ENCODE measurements at places on chromosomes 2 and 18. TPM values are rescaled to one million over a fixed set of nuclear protein-coding genes. Genes with fewer than 3 reads are reported as not detected.

The CSRNP3 gene
- total RNA-seq: 214 TPM

The ARHGEF33 gene
- total RNA-seq: 2.4 TPM

The ST6GAL2 gene
- total RNA-seq: 144 TPM

The ZNF521 gene
- 17.1 TPM for total RNA-seq

The SCN2A gene
- total RNA-seq: 160 TPM

The CFAP221 gene
- total RNA-seq: 7.3 TPM

- peak; percentile 7 for DNase-seq
These were observed 417.7 kb upstream of the SLC14A2 start for GRCh38 chr18:45197526-45197970.

GRCh38 chr2:241009601-241010530 lies 11.4 kb downstream of the SNED1 start:
- DNase-seq: peak; percentile 66

The SERPINB7 gene
- not detected for total RNA-seq

The MC4R gene
- total RNA-seq: 3.3 TPM

DNA sequence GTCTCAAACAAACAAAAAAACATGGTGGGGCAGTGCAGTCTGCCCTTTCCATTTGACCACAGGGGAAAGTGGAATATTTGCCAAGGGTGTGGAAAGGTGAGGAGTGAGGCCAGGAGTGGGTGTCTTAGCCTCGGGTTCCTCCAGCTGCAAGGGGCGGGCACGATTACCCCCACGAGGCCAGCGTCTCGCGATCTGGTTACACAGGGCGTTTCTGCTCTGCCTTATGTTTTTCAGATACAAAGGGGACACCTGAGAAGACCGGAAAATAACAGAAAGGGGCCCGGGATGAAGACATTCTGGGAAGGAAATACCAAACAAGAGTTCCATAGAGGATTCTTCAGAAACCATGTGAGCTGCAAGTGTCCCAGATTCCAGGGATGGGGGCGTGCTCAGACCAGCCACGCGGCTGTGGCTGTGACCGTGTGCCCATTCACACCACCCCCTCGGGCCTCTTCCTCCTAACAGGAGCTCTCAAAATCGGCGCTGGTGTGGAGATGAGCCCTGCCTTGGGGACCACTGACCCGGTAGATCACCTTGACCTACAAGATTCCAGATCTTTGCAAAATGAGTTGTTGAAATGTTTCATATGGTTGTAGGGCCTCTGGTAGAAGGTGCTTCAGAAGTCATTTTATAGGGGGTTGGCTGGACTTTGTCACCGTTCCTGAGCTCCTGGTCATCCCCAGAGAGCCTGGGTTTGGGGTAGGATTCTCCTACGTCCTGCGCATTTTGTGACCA lies 34.2 kb downstream of the FAM178B start:
- DNase-seq: no peak

The SLC4A5 gene
- total RNA-seq: 1.2 TPM

DNA sequence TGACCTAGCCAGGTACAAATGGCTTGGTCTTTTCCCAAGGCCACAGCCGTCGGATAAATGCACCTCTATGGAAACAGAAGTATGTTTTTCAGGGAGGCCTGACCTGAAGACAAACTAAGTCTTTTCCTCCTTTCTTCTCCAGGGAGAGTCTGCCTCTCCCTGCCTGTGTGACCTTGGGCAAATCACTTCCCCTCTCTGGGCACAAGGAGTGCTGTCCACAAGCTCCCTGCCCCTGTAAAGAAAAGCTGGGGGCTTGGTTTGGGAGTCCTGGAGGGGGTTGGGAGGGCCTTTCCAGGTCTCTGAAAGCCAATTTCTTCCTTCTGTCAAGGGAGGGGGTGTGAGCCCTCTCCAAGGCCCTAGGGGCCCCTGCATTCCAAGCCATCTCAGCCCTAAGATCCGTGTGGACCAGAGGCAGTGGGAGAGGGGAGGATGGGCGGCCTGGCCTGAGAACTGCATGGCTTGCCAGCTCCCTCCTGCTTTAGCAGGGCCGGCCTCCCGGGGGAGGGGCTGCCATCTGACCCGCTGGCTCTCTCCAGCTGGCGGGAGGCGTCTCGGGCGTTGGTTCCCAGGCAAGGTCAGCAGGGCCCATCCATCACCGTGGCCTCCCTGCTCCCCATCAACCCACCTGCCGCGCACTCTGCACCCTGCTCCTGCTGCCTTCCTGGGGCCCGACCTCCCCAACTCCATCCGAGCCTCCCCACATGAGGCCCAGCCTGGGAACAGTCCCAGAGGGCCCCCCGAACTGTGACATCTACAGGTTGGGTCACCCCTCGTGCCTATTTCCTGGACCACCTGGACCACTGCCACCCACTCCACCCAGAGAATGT lies 61.4 kb downstream of the SMAD7 start:
- peak; percentile 65 for DNase-seq

DNA sequence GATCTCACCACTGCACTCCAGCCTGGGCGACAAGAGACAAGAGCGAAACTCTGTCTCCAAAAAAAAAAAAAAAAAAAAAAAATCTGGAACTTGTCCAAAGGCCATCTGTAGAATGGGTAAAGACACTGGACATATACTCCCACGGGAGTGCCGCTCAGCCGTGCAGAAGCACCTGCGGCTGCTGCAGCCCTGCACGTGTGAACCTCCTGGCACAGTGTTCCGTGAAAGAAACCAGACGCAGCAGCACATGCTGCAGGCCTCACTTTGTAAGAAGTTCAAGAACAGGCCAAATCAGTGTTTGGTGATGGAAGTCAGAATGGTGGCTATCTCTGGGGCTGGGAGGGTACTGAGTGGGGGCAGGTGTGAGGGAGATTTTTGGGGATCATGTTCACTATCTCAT lies 6.5 kb downstream of the CHRND start:
- DNase-seq: no peak

The UXS1 gene
- total RNA-seq: 70.1 TPM

The SFT2D3 gene
- 10.2 TPM for total RNA-seq

- no peak for DNase-seq
These were observed 111.5 kb downstream of the MGAT5 start for GRCh38 chr2:134365356-134365755.

DNA sequence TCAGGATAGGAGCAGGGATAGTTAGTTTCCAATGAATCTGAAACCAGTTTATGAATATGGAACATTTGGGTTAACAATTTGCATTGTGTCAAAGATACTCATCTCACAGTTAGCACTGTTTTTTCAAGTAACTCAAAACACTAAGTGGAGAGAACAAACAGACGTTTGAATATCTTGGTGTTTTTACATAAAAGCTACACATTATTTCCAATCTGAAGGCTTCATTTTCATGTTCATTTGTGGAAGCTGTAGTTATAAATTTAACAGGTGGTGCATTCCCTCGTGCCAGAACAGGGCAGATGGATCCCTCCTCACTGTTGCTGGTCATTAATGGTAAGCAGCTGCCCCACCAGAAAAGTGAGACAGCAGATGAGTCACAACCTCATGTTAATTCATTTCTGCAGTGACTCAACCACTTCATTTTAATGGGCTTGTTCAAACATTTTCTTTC lies 286.9 kb downstream of the TMX3 start:
- DNase-seq: no peak

- no peak for DNase-seq
These were observed 60.9 kb upstream of the TFCP2L1 start for GRCh38 chr2:121345887-121346286.

The NYAP2 gene
- total RNA-seq: 14.3 TPM

DNA sequence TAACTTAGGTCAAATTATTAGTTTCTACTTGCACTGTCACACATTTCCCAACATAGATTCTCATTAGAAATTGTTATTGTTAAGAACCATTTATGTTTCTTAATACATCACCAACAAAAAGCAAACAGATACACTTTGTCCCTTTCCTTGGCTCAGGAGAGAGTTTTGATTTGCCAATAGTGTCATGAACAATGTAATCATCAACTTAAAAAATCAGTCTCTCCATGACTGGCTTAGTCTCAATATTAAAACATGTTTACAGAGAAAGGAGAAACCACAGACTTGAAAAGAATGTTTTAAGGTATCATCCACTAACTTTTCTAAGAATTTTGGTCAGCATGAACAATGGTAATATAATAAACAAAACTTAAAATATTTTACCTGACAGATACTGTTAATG lies 416.5 kb upstream of the KCNH7 start:
- DNase-seq: no peak

- DNase-seq: no peak
These were observed 3.1 kb upstream of the SNED1 start for GRCh38 chr2:240995041-240996021.

- no peak for DNase-seq
These were observed 28.0 kb upstream of the MGAT5 start for GRCh38 chr2:134225841-134226240.

The PLCD4 gene
- 1.2 TPM for total RNA-seq

- peak; percentile 13 for DNase-seq
These were observed 114.1 kb downstream of the BCL11A start for GRCh38 chr2:60439219-60439974.

DNA sequence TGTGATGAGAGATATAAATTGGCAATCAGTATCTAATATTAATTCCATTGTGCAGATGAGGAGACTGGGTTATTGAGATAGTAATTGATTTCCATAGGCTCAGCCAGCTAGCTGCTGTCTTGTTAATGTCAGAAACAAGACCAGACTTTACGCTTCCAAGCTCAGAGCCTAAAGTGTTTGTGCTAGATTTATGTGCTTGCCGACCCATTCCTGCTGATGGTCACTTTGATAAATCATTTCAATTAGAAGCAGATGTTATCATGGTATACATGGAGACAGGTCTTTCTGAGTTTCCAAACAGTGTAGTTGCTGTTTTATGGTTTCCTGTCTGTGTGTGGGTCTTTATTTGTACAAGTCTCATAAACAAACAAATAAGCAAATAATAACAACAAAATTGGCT lies 92.8 kb downstream of the AQP4 start:
- DNase-seq: no peak

DNA sequence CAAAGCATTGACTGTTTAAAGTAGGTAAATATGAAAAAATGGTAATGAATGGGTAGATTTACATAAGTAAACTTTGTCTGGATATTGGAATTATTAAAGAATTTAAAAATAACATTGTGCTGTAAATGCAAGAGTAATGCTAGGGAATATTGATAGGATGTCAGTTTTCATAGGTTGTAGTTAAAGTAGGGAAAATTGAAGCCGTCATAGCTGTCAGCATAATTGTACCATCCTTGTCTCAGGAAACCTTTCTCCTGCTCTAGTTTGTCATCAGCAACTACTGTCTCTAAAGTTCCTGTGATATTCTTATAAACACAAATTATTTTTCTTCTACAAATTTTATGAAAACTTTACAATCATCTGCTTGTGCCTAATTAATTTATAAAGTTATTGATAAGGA lies 10.1 kb upstream of the SPAG16 start:
- DNase-seq: no peak

The PSMA8 gene
- total RNA-seq: not detected

The GPC1 gene
- 38.7 TPM for total RNA-seq

The CYS1 gene
- total RNA-seq: 0.82 TPM

GRCh38 chr2:197011801-197012641 lies 85.5 kb upstream of the PGAP1 start:
- peak; percentile 62 for DNase-seq

The SIX3 gene
- 1.2 TPM for total RNA-seq

GRCh38 chr2:105683011-105683492 lies 61.7 kb upstream of the NCK2 start:
- no peak for DNase-seq

DNA sequence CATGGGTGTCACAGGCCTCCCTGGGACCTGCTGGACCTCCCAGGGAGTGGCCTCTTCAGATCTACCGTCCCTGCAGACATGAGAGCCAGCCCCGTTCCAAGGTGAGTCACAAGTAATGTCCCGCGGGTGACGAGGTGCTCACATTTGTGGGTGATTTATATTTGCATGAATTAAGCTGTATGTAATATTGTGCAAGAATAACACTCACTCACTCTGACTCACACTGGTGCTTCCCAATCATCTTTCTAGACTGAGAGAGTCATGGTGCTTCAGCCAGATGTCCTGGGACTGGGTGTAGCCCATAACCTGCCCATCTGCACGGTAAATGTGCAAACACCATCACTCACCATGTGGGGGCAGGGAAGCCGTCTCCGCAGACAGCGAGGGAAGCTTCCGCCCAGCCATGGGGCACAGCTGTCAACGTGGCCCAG lies 347.5 kb upstream of the SALL3 start:
- no peak for DNase-seq

DNA sequence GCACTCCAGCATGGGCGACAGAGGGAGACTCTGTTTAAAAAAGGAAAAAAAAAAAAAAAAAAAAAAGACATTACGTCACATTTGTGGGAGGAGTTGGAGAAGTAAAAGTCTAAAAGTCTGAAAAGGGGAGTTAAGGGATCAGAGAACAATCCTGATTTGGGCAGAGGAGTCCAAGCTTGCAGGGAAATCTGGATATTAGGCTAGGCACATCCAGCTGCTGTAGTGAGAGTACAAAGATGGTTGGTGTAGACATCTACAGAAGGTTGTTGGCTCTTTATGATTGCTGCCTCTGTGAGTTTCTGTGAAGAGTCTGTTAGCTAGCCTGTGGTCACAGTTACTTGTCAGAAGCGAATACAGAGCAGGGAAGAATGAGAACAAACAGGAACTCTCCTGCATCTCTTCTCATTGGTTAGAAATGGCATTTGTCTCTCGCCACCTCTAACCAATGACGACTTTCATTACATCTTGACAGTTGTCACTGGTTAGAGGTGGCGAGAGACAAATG lies 3.3 kb upstream of the OSBPL6 start:
- DNase-seq: no peak

The CDH19 gene
- total RNA-seq: under 0.01 TPM

DNA sequence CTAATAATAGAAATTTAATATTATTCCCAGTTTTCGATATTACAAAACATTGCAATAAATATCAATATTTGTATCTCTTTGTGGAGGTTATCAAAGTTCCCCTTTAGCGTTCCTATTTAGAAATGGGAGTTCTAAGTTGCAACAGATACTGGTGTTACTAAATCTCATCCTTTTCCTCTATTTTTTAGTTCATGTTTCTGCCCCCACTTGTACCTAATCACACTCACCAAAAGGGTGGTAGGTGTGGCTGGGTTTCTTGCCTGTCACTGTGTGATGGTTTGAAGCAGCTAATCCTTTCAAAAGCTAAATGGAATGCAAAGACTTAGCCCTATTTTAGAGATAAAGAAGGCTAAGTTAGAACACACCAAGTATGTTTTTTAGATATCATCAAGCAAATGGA lies 997.9 kb downstream of the TSN start:
- DNase-seq: no peak
